ENCODE measurements at places on chromosomes 16 and 17.
A peak's percentile ranks its signal among the peaks of the same experiment; 100 is the strongest.

GRCh38 chr17:30570191-30570590, 93.0 kb downstream of the GOSR1 start:
- DNase-seq, result no peak
- no peak overlapping the region for H3K27ac ChIP-seq
- H3K4me3 ChIP-seq, result no peak overlapping the region
- H3K36me3 ChIP-seq, result no peaks in the 10 kb centered on the region
- H3K4me1 ChIP-seq, result no peaks in the 10 kb centered on the region
- peaks cover 63% of the 10 kb centered on the region for H3K27me3 ChIP-seq

DNA sequence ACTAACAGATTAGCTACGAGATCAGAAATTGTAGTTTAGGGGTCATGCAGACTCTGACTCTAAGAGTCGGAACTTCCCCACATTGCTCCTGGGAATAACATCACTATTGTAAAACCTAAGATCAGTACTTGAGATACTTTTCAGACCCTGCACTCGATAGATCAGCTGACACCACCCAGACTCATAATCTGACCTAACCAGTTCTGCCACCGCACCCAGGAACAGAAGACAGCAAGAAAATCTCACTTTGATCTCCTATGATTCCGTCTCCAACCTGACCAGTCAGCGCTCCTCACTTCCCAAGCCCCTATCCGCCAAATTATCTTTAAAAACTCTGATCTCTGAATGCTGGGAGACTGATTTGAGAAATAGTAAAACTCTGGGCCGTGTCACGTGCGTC, 27.2 kb upstream of the ASGR2 start:
- no peaks in the 10 kb centered on the region for H3K36me3 ChIP-seq
- no peaks in the 10 kb centered on the region for H3K4me1 ChIP-seq
- H3K27me3 ChIP-seq, result peaks cover 32% of the 10 kb centered on the region
- DNase-seq, result no peak
- H3K4me3 ChIP-seq, result no peak overlapping the region

DNA sequence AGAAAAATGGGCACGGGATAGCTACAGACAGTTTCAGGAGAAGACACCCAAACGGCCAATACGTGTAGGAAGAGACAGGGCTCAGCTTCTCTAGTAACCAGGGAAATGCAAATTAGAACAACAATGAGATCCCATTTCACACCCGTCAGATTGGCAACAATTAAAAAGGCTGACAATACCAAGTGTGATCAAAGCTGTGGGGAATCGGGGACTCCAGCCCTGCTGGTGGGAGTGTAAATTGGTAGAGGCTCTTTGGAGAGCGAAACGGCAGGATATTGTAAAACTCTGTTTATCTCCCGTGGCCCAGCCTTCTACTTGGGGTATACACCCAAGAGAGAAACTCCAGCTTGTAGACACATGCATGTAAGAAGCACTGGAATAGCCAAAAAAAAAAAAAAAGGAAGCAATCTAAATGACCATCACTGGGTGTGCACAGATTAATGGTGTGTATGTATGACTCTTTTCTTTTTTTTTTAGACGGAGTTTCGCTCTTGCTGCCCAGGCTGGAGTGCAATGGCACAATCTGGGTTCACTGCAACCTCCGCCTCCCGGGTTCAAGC, 27.5 kb downstream of the MYBBP1A start:
- DNase-seq, result no peak
- peaks cover 5% of the 10 kb centered on the region for H3K4me1 ChIP-seq
- no peak overlapping the region for H3K27ac ChIP-seq
- H3K36me3 ChIP-seq, result no peaks in the 10 kb centered on the region
- H3K27me3 ChIP-seq, result no peaks in the 10 kb centered on the region

DNA sequence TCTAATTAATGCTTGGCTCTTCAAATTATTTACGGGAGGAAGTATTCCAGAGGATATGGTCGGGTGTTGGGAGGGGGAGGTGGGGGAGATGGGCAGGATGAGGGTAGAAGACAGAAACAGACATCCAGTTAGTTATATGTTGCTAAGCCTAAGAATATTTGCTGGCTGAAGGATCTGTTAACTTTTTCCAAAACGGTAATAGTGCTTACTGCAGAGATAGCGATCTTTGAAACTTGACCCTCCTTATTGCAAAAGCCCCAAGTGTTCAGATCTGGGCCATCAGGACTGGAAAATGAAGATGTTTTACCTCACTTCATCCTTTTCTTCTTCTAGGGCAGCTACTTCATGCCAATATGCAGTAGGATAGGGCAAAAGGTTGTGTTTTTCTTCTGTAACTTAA, 27.0 kb upstream of the MMD start:
- no peak for DNase-seq
- peaks cover 28% of the 10 kb centered on the region for H3K27me3 ChIP-seq
- H3K27ac ChIP-seq, result no peak overlapping the region
- H3K36me3 ChIP-seq, result no peaks in the 10 kb centered on the region

DNA sequence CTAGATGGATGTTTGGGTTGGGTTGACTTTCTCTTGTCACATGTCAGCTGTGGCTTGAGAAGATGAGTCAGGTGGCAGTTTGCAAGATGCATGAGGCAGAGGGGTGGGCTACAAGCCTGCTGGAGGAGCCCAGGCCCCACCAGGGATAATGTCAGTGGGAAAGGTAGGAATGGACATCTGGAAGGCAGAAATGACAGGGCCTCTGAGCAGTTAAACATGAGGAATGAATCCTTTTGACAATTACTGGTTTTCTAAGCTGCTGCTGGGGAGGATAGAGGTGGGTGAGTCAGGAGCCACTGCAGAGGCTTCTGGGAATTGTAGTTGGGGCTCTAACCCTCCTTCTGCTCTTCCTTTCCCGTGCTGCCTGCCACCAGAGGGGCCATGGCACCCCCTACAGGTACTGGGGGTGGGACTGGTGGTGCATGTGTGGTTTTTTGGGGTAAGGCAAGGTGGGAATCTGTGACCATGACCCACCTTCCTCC, 15.7 kb downstream of the SLC52A1 start:
- no peak overlapping the region for H3K4me3 ChIP-seq
- peaks cover 36% of the 10 kb centered on the region for H3K36me3 ChIP-seq
- no peak for DNase-seq
- peak overlapping the region; percentile 82 for H3K27ac ChIP-seq
- H3K27me3 ChIP-seq, result no peaks in the 10 kb centered on the region

DNA sequence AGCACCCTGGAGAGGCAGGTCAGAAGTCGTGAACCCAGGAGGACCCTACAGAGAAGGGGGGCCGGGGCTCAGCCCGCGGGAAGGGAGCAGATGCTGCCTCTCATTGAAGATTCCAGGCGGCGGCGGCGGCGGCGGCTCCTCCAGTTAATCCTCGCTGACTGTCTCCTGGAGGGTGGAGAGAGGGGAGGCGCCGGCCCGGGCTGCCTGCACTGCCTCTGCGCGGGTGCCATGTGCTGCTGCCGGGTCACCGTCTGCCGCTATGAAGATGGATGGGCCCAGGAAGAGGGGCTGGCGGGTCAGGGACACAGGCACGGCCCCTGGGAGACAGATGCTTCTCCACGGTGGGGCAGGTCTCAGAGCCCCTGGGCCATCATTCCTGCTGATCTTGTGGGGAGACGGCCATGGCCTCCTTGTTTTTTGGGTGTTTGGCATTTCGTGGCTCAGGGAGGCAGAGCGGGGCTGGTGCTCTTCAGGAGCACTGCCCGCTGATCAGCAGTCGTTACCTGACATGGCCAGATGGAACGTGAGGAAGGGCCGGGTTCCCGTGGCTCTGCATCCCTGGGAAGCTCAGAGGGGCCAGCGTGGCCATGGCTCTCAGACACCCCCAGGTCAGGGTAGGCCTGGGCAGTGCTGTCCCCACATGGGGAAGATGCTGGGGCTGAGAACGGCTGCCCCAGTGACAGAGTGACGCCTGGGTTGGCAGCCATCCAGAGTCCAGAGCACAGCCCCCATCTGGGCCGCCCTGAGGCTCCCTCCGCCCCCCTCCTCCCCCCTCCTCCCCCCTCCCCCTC, 36.1 kb downstream of the GINS2 start:
- no peak for DNase-seq
- peaks cover 12% of the 10 kb centered on the region for H3K4me1 ChIP-seq
- H3K4me3 ChIP-seq, result peak overlapping the region; percentile 31
- no peaks in the 10 kb centered on the region for H3K27me3 ChIP-seq

DNA sequence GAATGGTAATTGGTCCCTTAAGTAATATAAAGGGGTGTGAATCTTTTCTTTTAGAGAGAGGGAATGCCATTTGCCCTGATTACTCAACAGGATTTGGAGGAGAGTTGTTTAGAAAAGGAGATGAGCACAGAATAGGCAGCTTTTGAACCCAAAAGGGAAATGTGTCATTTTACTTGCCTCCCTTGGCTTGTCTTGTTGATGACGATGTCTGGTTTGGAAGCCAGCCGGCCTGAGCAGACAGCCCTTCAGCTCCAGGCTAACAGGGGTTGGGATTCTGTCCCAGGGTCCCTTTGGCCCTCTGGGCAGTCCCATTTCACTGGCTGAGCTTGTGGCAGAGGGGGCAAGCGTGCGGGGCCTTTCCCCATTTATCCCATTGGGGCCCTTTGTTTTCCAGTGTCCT, 22.3 kb upstream of the PRKAR1A start:
- H3K36me3 ChIP-seq, result peaks cover 7% of the 10 kb centered on the region
- no peak overlapping the region for H3K27ac ChIP-seq
- no peak for DNase-seq

DNA sequence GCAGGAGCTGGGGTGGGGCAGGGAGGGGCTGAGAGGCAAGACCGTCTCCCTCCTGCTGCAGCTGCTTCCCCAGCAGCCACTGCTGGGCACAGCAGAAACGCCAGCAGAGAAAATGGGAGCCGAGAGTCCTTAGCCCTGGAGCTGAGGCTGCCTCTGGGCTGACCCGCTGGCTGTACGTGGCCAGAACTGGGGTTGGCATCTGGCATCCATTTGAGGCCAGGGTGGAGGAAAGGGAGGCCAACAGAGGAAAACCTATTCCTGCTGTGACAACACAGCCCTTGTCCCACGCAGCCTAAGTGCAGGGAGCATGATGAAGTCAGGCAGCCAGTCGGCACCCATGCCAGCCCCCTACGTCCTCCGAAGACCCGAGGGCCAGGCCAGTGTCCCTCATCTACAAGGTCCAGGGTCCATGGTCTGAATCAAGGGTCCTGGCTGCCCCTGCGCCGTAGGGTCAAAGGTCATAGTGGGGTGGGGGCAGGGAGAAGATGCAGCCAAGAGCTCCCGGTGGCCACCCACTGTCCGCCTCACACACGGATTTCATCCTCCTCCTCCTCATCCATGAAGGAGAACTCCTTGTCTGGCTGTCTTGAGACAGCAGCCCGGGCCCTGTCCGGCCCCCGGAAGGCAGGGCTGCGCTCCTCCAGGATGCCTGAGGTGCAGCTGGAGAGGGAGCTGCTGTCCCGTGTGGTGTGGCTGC, 23.4 kb upstream of the CPSF4L start:
- no peaks in the 10 kb centered on the region for H3K4me1 ChIP-seq
- no peak overlapping the region for H3K27ac ChIP-seq
- H3K4me3 ChIP-seq, result no peak overlapping the region
- no peaks in the 10 kb centered on the region for H3K36me3 ChIP-seq

- no peak for DNase-seq
- no peak overlapping the region for H3K4me3 ChIP-seq
- H3K36me3 ChIP-seq, result peaks cover 3% of the 10 kb centered on the region
Measured at GRCh38 chr17:75069783-75070182, 18.0 kb upstream of the SLC16A5 start.

GRCh38 chr16:6964679-6965078, 368.0 kb upstream of the RBFOX1 start:
- no peak overlapping the region for H3K4me3 ChIP-seq
- H3K27ac ChIP-seq, result no peak overlapping the region
- no peaks in the 10 kb centered on the region for H3K4me1 ChIP-seq

GRCh38 chr16:60605176-60605575, 1431.1 kb downstream of the CDH8 start:
- H3K27ac ChIP-seq, result no peak overlapping the region
- H3K4me3 ChIP-seq, result no peak overlapping the region
- H3K27me3 ChIP-seq, result no peaks in the 10 kb centered on the region
- no peaks in the 10 kb centered on the region for H3K4me1 ChIP-seq

DNA sequence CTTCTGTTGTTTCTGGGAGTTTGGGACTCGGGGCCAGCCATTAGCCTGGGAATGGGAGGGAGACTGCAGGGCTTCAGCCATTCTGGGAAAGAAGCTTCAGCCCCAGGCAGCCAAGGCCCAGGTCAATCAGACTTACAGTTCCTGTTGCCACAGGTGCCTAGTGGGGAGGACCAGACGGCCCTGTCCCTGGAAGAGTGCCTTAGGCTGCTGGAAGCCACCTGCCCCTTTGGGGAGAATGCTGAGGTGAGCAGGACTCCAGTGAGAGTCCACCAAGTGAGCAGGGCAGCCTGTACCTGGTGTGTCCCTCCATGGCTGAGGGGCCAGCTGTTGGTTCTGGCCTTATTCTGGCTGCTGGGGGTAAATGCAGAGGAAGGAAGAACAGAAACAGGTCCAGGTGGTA, 8.7 kb downstream of the NFE2L1 start:
- DNase-seq, result no peak
- peaks cover 40% of the 10 kb centered on the region for H3K4me1 ChIP-seq
- no peaks in the 10 kb centered on the region for H3K27me3 ChIP-seq

DNA sequence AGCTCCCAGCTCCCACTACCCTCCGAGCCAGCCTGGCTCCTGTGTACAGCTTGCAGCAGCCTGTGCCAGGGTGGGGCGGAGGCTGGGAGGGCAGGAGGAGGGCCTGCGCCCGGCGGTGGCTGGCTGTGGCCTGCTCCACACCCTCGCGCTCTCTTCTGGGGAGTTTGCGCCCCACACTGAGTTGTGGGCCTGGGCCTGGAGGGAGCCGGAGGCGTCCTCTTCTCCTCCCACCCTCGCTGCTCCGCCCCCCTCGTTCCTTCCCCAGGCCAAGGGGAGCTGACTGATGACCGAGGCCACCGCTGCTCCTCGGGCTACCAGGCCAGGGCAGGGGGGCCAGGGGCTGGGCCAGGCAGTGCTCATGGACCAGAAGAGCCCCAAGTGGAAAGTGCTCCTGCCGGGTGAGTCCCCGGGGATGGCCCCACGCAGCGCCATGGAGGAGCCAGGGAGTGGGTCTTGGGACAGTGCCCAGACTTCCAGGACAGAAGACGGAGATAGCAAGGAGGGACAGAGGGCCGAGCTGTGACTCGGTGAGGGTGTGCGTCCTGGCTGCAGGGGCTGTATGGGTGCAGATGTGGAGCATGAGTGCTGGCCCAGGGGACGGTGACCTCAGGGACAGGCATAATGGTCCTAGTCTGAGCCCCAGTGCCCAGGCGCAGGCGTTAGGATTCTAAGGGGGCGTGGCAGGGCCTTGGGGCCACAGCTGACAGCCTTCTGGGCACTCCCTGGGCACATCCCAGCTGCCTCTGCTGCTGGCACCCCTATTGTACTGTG, 242.1 kb upstream of the GSE1 start:
- H3K4me3 ChIP-seq, result no peak overlapping the region
- H3K36me3 ChIP-seq, result no peaks in the 10 kb centered on the region
- no peaks in the 10 kb centered on the region for H3K4me1 ChIP-seq
- no peak for DNase-seq
- no peak overlapping the region for H3K27ac ChIP-seq
- H3K27me3 ChIP-seq, result peaks cover 25% of the 10 kb centered on the region

DNA sequence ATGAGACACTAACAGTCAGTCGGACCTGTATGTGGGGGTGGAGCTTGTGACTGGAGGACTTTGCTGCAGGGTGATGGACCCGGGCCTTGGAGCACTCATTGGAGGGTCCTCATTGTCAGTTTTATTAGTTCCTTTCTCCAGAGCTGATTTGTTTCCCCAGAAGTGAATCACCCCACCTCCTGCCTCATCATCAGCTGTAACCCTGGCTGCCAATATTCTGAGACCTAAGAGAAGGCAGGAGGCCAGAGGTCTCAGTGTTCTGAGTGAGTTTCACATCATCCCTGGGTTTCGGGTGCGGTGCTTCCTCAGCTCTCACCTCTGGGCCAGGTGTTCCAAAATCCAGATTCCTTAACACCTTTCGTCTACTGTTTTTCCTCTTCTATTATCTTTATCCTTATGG, 49.9 kb upstream of the KIFC3 start:
- H3K4me3 ChIP-seq, result no peak overlapping the region
- H3K27me3 ChIP-seq, result peaks cover 29% of the 10 kb centered on the region
- H3K36me3 ChIP-seq, result no peaks in the 10 kb centered on the region
- peaks cover under 1% of the 10 kb centered on the region for H3K4me1 ChIP-seq

All from central memory CD8-positive, alpha-beta T cell (primary cell).